ENCODE measurements at places on chromosomes 5 and 9.

DNA sequence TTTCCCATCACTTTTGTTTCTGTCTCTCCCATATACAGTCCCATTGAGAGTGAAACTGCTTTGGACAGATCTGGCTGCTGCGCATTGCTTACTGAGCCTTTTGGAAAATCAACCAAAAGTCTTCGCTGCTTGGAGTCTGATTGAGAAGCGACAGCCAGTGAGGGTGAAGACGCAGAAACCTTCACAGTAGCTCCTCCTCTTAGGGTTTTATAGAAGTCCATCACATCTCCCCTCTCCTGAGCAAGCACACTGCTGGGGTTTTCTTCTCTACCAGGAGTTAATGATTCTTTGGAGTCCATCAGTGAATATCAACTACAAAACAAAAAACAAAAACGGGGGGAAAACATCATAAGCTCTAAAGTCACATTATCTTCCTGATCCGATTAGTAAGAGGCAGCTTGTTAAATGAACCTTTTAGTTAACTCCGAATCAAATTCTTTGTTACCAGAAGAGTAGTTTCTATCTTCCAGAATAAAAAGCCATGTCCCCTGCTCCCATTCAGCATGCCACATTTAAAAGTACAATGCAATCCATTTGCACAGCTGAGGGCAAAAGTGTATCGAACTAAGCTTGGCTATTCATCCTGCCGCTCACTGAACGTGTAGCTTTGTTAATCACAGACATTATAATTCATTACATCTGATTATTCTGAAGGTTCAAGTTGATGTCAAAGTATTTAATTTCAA is 2.8 kb downstream of the NR3C1 start:
- peak; percentile 50 for DNase-seq

DNA sequence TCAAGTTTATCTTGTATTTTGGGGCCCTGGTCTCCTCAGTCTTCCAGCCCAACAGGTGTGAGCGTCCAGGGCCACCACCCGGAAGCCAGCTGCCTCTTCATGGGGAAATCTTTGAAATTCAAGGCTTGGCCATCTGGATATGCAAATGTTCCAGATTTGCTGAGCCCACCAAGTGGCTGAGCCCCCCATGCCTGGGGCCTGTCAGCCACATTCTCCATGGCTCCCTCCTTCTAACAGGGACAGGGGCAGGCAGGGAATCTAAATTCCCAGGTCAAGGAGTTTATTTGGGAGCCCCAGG is 14.2 kb upstream of the CXXC5 start:
- no peak for DNase-seq

- DNase-seq, result no peak
Measured at GRCh38 chr5:179061025-179061424, 852 bp downstream of the ZNF354C start.

DNA sequence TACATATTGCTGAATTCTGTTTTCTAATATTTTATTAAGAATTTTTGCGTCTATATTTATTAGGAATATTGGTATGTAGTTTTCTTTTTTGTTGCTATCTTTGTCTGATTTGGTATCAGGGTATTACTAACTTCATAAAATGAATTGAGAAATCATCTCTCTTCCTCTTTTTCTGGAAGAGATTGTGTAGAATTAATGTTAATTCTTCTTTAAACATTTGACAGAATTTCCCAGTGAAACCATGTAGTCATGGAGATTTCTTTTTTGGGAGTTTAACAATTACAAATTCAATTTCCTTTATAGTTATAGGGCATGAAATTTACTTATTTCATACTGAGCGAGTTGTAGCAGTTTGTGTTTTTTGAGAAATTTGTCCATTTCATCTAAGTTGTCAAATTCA is 3.3 kb upstream of the FAM170A start:
- no peak for DNase-seq

DNA sequence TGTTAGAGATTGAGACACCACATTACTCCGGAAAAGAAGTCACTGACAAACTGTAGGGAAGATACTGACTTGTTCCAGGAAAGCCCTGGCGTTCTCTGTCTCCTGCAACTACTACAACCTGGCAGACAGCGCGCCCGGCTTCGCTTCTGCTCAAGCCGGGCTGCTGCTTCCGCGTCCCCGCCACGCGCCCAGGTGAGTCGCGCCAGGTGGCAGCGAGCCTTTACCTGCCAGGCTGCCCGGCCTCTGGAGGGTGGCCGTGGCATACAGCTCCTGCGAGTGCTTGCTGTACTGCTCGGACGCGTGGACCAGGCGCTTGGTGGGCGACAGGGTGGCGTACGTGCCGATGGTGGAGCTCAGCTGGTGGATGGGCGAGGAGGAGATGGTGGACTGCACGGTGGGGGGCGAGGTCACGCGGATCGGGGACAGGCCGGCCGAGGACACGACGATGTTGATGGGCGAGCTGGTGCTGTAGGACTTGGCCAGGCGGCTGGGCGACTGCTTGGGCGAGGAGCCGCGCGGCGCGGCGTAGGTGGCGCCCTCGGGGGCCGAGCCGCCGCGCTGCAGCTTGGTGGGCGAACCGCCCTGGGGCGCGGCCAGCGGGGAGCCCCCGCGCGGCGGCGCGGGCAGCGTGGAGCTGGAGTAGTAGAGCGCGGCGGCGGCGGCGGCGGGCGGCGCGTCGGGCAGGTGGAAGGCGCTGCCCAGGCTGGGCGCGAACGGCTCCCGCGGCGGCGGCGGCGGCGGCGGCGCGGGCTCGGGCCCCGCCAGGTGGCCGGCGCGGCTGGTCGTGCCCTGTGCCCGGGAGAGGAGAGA is 519.6 kb downstream of the CTNND2 start:
- peak; percentile 75 for DNase-seq

- DNase-seq, result no peak
Measured at GRCh38 chr5:142756576-142756975, 13.6 kb upstream of the ARHGAP26 start.

- DNase-seq, result no peak
Measured at GRCh38 chr9:100999906-101000544, 28.5 kb upstream of the PLPPR1 start.

GRCh38 chr9:36194326-36195000 is 3.7 kb downstream of the CLTA start:
- no peak for DNase-seq

DNA sequence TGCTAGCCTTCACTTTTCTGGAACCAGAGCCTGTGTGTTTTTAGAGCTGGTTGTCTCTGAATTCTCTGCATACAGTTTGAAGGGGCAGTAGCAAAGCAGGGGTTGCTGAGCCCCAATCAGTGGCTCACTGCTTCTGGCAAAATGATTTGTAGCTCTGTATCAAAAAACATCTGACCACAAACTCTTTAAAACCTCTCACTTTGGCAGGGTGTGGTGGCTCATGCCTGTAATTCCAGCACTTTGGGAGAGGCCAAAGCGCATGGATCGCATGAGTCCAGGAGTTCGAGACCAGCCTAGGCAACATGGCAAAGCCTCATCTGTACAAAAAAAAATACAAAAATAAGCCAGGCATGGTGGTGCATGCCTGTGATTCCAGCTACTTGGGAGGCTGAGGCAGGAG is 28.3 kb upstream of the APC start:
- DNase-seq, result no peak

GRCh38 chr5:27315363-27316270 is 277.2 kb upstream of the CDH9 start:
- no peak for DNase-seq

DNA sequence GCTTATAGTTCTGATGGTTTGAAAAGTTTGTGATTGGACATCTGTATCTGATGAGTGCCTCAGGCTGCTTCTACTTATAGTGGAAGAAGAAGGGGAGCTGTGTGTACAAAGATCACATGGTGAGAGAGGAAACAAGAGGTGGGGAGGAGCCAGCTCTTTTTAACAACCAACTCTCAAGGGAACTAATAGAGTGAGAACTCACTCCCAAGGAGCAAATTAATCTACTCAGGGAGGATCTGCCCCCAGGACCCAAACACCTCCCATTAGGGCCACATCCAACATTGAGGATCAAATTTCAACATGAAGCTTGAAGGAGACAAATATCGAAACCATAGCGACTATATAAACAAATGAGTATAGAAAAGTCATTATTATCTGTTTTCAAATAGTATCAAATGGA is 64.7 kb upstream of the PRLR start:
- no peak for DNase-seq

GRCh38 chr9:124504530-124505005 is 2.6 kb downstream of the NR5A1 start:
- DNase-seq, result no peak

DNA sequence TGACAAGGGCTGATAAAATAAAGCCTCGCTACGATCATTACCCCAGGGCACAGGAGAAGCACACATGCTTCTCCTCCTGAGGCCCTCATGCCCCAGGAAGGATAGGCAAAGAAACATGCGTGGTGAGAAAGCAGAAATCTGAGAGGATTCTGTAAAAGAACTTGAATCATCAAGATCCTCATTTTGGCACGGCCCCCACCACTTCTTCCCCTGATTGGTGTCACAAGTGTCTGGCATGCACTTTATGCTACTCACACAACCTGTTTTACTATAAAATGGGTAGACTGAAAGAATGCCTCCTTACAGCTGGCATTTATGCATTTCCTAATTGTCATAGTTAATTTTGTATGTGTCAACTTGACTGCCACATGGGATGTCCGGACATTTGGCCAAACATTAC is 32.1 kb downstream of the PCA3 start:
- DNase-seq, result no peak

- no peak for DNase-seq
Measured at GRCh38 chr5:73969195-73970036, 343.4 kb downstream of the ARHGEF28 start.

- no peak for DNase-seq
Measured at GRCh38 chr5:168879331-168879730, 300.2 kb upstream of the PANK3 start.

DNA sequence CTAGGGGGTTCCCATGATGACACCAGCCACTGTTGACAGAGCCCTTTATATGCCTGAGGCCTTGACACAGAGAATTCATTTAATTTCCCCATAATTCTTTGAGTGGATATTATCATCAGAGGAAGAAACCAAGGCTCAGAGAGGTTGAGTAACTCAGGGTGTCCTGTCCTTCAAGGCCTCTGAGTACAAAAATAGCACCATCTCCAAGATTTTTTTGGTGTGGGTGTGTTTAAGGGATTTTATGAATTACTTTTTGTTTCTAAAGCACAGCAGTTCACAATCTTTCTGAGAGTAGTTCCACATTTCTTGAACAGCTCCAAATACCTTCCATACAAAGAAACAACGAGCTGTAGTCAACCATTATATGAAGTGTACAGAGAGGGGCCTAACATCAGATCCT is 6.2 kb upstream of the GSN start:
- DNase-seq, result no peak

- no peak for DNase-seq
Measured at GRCh38 chr9:98935071-98935505, 8.6 kb upstream of the COL15A1 start.

- no peak for DNase-seq
Measured at GRCh38 chr5:75439276-75439675, 72.2 kb downstream of the CERT1 start.

DNA sequence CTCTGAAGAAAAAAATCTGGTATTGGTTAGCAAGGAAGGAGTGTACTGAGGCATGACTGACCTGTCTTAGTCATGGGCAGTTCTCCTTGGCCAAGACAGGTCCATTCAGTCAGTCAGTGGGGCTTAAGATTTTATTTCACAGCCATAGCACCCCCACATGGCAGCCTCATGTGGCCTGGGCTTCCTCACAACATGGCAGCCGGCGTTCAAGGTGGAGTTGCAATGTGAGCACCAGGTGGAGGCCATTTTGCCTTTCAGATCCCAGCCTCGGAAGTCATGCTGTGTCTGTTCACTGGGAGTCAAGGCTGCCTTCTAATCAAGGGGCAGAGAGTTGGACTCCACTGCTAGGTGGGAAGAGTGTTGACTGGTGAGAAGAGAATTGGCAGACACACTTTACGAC is 10.3 kb upstream of the CARD19 start:
- no peak for DNase-seq

DNA sequence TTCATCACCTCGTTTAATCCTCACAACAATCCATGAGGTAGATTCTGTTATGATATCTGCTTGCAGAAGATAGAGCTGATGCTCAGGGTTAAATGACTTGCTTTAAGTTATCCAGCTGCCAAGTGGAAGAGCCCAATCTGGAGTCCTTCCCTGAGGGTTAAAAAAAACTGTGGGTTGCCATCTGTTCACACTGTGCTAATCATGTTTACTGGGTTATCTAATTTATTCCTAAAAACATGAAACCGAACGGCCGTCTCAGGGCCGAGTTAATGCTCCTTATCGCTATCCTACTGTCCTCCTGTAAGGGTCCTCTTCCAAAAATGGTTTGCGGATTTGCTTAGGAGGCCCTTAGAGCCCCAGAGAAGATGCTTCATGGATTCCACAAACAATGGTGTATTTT is 153.3 kb downstream of the YIPF5 start:
- no peak for DNase-seq

DNA sequence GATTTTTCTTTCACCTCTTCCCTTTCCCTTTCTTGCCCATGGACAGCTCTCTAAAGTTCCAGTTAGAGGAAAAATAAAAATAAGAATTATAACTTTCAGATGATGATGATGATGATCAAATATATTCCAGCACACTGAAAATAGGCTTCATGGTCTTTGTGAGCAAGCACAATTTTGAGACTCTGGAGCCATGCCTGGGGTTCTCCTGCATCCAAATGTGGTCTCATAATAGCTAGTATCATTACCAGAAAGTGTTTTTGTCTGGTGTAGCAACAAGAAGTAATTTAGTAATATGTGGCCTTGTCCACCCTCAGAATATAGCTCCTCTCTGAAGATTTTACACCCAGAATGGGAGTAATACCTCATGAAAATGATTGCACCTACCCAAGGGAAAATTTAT is 150.4 kb downstream of the SNCAIP start:
- DNase-seq, result no peak

- DNase-seq, result no peak
Measured at GRCh38 chr9:7549249-7549648, 250.3 kb downstream of the DMAC1 start.

DNA sequence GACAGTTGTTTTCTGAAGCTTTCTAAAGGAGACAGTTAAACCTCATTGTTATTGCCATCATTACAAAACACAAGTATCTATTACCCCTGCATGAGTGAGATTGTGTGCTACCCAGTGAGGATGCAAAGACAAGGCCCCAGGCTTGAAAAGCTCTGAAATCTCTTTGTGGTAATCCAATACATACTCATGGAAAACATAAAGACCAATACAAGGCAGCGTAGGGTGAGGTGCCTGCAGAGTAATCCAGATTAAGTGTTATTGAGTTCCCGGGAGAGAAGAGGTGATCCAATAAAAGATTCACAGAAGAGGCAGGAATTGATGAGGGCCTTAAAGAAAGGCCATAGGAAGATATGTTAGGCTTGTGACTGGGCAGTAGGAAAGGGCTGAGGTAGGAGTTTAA is 150.1 kb downstream of the MEF2C start:
- no peak for DNase-seq

- DNase-seq, result no peak
Measured at GRCh38 chr5:142613271-142613671, 72.6 kb downstream of the FGF1 start.
